ENCODE measurements at places on chromosomes 2 and 18.

DNA sequence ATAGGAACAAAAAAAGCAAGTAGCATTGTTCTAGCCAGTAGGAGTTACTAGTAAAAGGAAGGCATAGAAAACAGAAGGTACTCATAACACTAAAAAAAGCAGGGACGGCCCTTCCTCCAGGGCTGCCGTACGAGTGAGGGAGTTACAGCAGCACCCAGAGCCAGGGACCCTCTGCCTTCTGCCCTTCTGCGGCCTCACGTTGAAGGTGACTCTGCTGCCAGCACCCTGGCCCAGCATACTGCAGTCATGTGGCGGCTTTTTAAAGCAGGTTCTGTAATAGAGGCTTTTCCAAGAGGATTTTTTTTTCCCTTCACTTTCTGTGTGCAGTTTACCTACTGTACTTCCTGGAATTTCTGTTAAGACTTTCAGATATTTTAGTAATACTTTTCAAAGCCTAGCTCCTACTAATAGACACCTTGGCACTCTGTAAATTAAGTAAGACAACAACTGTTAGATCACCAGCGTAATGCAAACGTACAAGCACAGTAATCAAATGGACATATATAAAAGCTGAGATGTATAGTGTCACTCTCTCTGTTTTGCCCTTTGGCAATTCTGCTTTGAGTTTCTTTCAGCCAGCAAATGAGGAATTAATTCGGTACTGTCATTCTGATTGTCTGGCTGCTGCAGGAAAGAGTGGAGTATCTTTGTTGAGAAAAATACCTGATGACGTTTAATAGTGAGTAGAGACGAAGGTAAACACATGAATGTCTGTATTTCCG, 161.5 kb downstream of the PTGR3 start:
- no peak for DNase-seq

- no peak for DNase-seq
Measured at GRCh38 chr18:2240311-2240705, 331.0 kb downstream of the METTL4 start.

GRCh38 chr2:120431386-120432292, 85.7 kb downstream of the INHBB start:
- DNase-seq, result no peak

DNA sequence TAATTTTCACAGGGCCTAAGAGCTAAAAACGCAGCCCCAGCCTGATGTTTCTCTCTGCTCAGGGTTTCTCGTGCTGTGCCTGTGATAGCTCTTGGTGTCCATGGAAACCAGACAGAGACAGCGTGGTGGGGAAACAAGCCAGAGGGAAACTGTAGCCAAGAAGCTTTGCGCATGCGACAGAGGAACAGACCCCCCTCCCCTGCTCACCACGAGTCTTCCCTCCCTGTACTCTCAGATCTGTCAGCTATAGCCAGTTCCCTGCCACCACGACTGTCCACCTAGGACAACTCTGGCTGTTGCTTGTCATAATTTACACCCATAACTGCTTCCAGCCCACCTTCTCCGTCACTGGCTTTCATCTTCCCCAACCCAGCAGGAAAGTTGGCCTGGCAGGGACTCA, 13.2 kb upstream of the DNAJC27 start:
- peak; percentile 22 for DNase-seq

DNA sequence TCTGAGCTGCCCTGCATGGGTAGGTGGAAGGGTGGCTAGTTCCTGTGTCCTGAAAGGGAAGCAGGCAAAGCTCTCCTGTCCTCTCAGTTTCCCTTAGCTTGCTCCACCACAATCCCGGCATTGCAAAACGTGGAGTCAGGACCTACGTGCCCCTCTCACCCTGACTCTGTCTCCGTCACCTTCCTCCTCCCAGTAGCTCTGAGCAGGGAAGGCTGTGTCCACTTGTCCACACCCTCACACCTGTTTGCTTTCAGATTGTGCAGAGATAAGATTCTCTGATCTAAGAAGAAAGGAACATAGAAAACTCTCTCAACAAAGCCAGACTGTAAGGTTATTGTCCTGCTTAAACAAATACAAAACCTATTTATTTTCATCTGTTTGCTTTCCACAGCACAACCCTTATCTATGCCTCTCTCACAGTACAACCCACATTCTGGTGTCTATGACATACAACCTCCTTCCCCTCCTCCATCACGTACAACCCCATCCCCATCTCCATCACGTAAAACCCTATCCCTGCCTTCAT, 79.0 kb downstream of the ALPK2 start:
- no peak for DNase-seq

- DNase-seq, result no peak
Measured at GRCh38 chr2:239253264-239253663, 147.6 kb downstream of the HDAC4 start.

- no peak for DNase-seq
Measured at GRCh38 chr2:68448671-68449653, 18.1 kb downstream of the FBXO48 start.

DNA sequence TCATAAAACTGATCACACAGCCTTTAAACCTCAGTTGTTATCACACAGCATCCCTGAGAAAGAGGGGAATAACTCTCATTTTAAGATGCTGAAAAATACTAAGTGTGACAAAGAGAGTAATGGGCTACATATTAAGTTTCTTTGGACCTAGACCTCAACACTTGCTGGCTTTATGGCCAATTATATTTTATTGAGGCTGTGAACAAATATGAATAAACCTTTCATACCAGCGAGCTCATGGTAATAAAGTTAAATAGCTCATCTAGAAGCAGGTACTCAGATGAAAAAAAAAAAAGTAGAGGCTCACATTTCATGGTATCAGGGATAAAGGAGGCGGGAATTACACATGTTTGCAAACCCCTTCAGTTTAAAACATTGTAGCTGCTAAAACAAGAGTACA, 75.7 kb downstream of the DOCK10 start:
- DNase-seq, result no peak

DNA sequence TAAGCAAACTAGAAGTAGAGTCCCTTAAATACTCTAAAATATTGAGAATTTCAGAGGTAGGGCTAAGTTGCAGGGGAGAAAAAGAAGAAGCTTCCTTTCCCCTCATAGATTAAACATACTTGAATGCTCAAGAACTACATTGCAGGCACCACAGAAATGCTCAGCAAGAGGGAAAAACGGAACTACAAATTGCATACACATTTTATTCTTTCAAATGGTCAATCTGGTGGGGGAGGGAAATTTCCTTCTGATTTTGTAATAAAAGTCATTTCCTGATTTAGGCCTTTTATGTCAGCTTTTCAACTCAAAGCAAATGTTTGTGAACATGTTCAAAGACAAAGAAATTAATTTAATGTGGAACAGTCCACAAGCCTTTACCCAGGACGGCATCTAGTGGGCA, 33.0 kb downstream of the FARSB start:
- DNase-seq, result no peak

DNA sequence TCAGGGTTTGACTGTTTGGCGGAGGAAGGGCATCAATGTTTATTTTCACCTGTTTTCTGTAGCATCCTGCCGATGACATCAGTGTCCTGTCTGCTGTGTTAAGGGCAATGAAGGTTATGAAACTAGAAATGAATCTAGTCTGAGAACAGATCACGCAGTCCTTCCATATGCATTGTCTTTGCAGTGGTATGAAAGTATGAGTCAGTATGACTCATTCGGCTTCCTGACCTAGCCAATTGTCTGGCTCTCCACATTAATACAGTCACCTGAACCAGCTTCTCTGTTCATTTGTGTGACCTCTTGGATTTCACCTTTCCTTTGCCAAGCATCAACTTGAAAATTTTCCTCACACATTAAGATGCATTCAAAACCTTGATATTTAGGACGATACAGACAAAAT, 353.8 kb downstream of the RND3 start:
- DNase-seq, result no peak
